ENCODE measurements at places on chromosomes 5 and 9.

DNA sequence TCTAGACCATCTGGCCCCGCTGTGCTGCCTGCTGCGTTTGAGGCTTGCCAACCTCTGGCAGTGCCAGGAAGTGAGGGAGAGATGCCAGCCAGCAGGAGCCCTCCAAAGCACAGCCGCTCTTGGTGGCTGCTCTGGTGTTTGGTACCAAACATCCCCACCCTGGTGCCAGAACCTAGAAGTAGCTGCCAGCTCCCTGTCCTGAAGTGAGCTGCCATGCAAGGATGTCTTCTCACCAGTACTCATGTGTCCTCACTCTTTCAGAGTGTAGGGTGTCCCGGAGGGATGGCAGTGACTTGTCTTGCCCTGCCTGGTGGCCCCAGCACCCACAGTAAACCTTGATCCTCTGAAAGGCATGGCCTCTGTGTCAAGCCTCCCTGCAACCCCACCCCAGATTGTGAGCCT, 43.4 kb downstream of the AMBP start:
- DNase-seq = no peak

- DNase-seq = peak; percentile 43
These were observed 129.8 kb downstream of the SLC12A2 start for GRCh38 chr5:128213340-128213739.

- DNase-seq = no peak
These were observed 64.8 kb downstream of the ACER2 start for GRCh38 chr9:19473605-19474004.

- no peak for DNase-seq
These were observed 837.1 kb upstream of the ZNF608 start for GRCh38 chr5:125583321-125584139.

- DNase-seq = no peak
These were observed 7.1 kb downstream of the NSG2 start for GRCh38 chr5:174052636-174053035.

- DNase-seq = no peak
These were observed 107.1 kb downstream of the CACNA1B start for GRCh38 chr9:137984520-137985257.

DNA sequence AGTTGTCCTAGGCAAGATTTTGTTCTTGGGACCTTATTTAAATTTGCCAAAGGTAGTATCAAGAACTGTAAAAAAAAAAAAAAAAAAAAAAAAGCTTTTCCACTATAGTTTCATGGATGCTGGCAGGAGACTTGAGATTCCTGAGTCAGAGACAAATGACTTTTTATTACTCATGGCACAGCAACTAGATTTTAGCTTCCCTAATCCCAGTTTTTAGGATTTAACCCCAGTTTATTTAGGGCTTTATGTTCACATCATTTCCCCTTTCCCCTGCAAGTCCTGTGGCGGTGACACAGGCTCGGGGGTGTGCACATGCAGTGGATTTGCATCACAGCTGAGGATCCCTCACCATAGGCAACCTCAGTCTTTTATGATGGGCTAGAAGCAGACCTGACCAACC, 144.9 kb downstream of the GOLPH3 start:
- DNase-seq = no peak

- DNase-seq = no peak
These were observed 42.0 kb upstream of the KCNN2 start for GRCh38 chr5:114319821-114320220.

DNA sequence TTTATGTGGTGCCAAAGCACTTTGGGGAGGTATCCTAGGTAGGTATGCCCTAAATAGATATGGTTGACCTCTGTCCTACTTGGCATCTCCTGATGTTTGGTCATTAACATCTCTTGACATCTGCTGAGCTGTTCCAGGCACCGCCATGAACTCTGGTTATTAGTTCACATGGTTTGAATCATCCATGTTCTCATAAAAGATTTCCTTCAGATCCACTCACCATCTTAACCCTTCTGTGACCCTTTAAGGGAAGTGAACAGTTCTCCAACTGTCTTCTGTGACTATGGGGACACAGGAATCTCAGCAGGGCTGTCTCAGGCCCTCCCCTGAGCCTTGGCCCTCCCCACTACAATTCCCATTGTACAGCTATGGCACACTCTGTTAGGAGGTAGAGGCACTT, 167.7 kb downstream of the CDH6 start:
- no peak for DNase-seq

DNA sequence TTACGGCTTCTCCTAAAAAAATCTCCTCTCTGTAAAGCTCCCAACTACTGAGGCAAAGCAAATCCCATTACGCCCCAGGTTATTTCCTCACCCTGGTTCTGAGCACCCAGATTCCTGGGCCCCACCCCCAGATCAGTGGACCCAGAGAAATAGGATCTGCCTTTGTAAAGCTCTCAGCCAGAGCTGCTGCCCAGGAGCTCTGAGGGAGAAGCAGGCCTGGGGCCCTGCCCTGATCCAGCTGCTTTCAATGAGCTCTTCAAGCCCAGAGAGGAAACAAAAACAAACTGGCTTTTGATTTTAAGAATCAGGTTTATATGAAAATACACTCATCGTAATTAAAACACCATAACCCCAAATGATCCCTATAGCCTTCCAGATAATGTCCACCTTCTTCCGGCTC, 124.5 kb downstream of the C5orf15 start:
- no peak for DNase-seq

DNA sequence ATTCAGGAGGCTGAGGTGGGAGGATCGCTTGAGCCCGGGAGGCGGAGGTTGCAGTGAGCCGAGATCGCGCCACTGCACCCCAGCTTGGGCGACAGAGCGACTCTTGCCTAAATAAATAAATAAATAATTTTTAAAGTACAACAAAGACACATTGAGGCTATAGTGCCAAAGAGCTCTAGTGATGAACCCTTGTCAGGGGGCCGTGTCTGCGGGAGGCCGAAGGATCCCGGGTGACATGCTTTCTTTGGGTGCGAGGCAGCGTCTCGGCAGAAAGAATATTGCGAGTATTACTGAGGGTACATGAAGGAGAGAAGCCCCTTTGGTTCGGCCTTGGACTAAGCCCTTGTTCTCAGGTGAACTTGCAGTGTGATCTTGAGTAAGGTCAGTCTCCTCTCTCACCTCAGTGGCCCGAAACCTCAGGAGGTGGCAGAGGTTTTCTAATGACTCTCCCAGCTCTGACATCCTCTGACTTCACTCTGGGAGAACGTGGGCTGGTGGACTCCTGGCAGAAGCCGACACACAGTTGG, 397 bp upstream of the RECK start:
- no peak for DNase-seq

DNA sequence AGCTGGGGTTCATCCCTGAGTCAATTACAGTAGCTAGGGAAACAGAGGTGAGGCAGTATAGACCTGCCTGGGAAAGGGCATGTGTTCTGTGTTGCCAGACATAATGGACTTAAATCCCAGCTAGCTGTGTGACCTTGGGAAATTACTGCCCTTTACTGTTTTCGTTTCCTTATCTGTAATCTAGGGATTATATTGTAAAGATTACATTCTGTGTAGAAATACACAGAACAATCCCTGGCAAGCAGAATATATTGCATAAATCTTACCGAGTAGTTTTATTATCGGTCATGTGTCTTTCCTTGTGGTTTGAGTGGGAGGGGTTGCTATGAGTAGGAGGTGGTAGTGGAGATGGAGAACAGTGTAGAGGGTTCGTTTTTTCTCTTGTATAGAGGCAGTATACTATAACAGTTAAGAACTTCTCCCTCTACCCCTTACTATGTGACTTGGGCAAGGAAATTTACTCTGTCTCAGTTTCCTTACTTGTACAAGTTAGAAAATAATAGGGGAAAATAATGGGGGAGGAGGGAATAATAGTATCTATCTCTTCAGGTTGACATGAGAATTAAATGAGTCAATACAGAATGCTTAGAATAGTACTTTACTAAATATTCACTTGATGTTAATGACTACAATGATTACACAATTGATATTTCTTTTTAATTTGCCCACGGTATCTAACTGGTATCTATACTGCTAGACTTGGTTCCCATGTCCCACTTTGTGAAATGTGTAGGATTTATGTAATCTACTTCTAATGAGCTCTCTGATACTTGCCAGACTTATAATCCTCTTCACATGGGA, 7.1 kb upstream of the DMXL1 start:
- DNase-seq = no peak

DNA sequence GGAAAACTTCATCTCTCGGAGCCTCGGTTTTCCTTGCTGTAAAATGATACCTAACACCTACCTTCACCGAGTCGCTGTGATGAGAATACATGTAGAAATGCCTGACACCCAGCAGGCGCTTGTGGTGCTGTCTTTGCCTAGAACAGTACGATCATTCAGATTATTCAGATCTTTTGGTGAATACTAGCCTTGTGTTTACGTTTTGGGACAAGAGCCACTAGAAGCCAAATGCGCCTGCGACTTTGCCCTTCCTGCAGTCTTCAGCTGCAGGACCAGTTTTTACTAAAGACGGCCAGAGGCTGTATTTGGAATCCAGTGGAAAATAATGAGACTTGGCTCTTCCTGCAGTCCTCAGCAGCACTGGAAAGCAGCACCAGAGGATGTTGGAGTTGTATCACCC, 189.6 kb downstream of the TRIO start:
- DNase-seq = no peak

DNA sequence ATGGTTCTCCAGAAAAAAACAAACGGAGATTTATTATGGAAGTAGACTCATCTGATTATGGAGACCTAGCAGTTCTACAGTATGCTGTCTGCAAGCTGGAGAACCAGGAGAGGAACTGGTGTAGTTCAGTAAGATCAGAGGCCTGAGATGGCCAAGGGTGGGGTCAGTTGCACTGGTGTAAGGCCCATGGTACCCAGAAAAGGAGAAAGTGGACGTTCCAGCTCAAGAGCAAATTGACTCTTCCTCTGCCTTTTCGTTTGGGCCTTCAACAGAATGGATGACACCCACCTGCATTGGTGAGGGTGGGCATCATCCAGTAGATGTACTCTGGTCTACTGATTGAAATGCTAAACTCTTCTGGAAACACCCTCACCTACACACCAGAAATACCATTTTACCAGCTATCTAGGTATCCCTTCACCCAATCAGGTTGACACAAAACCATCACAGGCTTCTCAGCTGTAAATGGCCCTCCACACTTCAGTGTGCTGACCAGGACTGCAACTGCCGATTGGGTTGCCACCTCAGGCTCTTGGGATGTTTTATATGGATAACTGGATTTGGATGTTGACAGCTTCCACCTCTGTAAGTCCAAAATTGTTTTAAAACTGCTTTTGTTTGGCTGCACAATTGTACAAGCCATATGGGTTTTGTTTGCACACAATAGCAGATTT, 51.2 kb downstream of the RAD23B start:
- DNase-seq = no peak

GRCh38 chr5:40877371-40877988, 31.8 kb upstream of the C7 start:
- no peak for DNase-seq

DNA sequence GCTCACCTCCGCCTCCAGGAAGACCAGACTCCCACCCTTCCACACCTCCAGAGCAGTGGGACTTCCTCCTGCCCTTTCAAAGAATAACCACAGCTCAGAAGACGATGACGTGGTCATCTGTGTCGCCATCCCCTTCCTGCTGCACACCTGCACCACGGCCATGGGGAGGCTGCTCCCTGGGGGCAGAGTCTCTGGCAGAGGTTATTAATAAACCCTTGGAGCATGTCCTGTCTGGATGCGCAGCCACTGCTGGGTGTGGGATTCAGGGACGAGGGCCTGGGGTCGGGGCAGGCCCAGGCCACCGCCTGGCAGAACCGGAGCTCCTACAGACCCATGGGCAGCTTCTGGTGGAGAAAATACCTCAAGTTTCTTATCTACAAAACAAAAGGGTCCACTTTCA, 5.0 kb downstream of the PAEP start:
- no peak for DNase-seq

- DNase-seq = no peak
These were observed 435.1 kb upstream of the ST8SIA4 start for GRCh38 chr5:101338226-101338625.

GRCh38 chr5:33319151-33319550, 121.6 kb upstream of the TARS1 start:
- DNase-seq = no peak

DNA sequence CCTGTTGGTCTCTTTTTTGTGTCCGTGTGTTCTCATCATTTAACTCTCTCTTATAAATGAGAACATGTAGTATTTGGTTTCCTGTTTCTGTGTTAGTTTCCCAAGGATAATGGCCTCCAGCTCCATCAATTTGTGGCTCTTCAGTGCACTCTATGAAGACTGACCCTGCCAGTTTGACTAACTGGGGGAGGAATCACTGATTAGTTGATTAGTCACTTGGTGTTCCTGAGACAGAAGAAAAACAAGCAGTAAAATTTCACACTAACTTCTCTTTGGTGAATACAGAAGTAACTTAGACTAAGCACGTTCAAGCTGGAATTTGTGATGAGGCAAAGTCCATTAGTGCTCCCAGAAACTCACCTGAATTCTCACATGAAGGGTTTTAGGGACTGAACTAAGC, 495.8 kb upstream of the RORB start:
- no peak for DNase-seq

- no peak for DNase-seq
These were observed 1.2 kb downstream of the PRRT1B start for GRCh38 chr9:131546336-131547084.

GRCh38 chr5:13740471-13740870, 204.0 kb downstream of the DNAH5 start:
- no peak for DNase-seq

- no peak for DNase-seq
These were observed 11.9 kb downstream of the BASP1 start for GRCh38 chr5:17229313-17229712.

DNA sequence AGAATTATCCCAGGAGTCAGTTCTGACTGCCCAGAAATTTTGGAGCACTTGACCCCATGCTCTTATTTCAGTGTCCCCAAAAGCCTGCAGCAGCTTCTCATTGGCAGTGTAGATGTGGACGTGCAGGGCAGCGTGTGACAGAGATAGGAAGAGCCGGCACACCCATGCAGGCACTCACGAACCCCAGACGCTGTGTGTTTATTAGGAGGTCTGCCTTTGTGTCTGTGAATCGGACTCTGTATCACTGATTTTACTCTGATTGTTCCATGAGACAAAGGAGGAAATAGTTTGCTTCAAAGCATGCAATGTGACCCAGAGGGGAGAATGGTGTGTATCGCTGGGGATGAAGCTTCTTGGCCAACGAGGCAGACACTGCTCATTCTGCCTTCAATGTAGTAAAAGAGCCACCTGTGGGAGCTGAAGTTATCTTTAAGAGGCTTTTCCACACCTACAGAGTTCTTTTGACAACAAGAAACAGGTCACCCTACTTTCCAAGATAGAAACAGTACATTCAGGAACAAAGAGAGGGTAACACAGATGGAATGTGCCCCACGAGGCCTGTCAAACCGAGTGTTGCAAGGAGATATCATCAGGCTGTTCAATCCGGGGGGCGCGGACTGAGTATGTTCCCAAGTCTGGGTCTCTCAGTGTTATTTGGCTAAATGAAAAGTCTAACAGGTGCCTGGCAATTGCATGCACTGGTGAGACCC, 224.0 kb downstream of the NTRK2 start:
- DNase-seq = no peak

- DNase-seq = no peak
These were observed 1100.4 kb upstream of the EDIL3 start for GRCh38 chr5:85484982-85485574.

DNA sequence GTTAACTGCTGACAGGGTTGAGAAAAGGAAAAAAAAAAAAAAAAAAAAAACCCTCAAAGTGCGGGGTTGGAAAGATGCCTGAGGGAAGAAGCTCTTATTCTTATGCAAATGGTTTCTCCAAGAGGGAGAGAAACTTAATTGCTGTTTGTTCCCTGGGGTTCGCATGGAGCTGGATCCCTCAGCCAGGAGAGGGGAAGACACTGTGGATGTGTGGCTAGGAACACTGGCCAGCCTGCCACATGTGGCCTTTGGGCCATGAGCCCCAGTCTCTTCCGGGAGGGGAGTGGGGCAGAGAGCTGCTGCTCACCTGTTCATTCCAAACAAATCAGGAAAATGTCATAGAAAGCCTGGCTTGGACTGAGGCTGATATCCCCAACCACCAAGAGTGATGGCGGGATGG, 9.4 kb upstream of the SCGB3A2 start:
- DNase-seq = no peak
